ENCODE measurements at places on chromosomes 11 and 22.

- DNase-seq: no peak
Measured at GRCh38 chr22:20165913-20166312, 15.1 kb upstream of the CCDC188 start.

GRCh38 chr11:130980071-130980862 lies 64.0 kb upstream of the SNX19 start:
- DNase-seq: no peak

GRCh38 chr11:106697058-106697457 lies 321.2 kb downstream of the GUCY1A2 start:
- peak; percentile 86 for DNase-seq

DNA sequence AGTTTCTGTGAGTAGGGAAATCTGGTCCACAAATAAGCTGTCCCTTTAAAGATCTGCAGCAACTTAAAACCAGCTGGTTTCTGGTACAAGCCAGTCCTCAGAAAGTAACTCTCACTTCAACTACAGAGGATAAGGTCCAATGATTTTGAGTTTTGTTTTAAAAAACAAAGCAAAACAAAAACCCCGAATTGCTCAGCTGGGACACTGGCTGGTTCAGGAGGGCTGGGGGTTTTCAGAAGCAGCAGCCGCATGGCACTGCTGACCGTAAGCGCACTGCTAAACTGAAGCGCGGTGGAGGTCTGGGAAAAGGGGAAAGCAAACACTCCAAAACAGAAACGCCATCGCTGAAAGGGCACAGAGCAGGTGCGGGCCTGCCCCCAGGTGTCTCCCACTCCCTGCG lies 59.7 kb downstream of the MICAL3 start:
- DNase-seq: no peak

DNA sequence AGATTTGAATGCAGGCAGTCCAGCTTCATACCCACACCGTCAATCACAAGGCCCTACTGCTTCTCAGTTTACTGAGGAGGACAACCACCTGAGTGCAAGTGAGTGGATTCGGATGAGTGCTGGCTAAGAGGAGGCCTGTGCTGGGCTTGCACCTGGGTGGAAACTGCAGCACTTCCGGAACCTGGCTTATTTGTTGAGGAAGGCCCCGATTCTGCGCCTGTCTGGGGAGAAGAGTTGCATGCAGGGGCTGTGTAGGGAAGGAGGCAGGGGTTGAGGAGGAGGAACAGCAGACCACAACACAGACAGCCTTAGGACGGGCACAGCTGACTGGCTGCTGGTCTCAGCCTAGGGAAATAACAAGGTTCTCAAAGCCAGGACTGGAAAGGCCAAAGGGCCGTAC lies 20.8 kb downstream of the ABTB2 start:
- DNase-seq: no peak

All from amniotic epithelial cell (primary cell).